ENCODE measurements at places on chromosomes 7 and 10.

DNA sequence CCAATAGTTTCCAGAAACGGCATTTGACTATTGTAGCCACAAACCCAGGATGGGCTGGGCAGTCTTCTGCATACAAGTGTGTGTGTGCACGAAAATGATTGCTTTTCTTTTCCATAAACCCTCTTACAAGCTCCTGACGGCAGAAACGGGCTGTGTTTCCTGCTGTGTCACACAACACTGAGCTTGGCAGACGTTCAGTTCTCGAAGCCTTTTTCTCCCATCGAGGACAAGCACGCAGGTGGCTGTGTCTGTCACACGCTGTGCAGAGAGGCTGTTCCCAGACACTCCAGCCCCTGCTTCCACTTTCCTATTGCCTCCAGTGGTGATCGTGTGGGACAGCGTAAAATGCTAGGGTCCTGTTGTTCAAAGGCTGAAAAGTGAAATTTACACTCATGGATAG lies 32.1 kb downstream of the RBAK start:
- DNase-seq = no peak

- no peak for DNase-seq
These were observed 160.4 kb upstream of the NPVF start for GRCh38 chr7:25388681-25389080.

DNA sequence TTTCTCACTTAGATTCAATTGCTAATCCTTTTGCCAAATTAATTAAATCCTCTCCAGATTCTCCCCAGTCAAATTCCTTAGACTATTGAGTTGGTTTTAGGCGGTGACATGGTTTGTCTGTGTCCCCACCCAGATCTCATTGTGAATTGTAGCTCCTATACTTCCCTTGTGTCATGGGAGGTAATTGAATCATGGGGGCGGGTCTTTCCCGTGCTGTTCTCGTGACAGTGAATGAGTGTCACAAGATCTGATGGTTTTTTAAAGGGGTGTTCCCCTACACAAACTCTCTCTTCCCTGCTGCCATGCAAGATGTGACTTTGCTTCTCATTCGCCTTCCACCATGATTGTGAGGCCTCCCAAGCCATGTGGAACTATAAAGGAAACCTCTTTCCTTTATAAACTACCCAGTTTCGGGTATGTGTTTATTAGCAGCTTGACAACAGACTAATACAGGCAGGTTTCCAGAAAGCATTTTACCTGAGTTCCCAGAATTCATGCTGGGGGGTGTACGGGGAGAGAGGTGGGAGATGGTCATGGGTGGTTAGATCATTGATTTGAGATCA lies 44.7 kb upstream of the GARS1 start:
- no peak for DNase-seq

GRCh38 chr10:10294881-10295529 lies 722.7 kb upstream of the CELF2 start:
- DNase-seq = no peak

- no peak for DNase-seq
These were observed 50.9 kb upstream of the UNC5B start for GRCh38 chr10:71161425-71161824.

GRCh38 chr7:150398965-150399320 lies 19.8 kb downstream of the ZNF775 start:
- no peak for DNase-seq

DNA sequence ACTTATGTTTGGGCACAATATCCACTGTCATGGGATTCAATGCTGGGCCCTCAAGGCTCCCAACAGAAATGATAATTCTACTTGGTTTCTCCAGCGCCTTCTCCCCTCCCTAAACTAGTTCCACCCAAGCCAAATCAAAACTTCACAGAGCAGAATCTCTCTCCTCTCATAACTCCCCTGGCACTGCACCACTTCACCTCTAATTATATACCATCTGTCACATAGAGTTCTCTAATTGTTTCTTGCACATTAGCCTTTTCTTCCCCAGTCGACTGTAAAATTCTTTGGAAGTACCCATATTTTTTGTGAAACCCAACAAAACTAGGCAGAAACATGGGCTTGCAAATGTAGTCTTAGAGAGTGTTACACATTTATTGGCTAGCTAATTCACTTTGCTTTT lies 8.1 kb downstream of the SGMS1 start:
- no peak for DNase-seq

DNA sequence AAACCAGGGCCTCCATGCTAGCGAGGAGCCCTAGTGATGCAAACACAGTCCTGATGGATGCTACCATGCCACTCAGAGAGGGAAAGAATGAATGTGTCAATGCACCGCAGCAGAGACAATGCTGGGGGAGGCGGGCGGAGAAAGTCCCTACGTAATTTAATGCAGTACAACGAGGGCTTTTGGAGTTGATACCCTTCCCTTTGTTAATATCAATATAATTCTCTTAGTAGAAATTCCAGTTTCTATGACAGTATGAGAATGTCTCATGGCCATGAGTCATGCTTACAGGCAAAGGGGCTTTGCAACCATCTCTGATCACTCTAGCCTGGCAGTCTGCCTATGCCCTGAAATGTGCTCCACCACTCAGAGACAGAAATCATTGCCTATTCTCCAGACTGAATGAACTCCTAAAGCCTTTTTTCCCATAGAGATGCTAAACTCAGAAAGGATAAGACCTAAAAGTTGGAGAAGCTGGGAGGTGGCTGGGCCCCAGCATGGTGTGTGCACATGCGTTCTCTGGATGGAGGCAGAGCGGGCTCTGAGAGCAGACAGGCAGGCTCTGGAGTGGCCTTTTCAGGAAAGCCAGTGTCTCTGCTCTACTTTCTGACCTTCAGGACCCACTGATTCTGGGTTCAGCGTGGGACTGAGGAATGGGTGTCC lies 20.3 kb upstream of the GIMAP2 start:
- DNase-seq = no peak

- DNase-seq = no peak
These were observed 36.6 kb downstream of the MICALL2 start for GRCh38 chr7:1422512-1423263.

DNA sequence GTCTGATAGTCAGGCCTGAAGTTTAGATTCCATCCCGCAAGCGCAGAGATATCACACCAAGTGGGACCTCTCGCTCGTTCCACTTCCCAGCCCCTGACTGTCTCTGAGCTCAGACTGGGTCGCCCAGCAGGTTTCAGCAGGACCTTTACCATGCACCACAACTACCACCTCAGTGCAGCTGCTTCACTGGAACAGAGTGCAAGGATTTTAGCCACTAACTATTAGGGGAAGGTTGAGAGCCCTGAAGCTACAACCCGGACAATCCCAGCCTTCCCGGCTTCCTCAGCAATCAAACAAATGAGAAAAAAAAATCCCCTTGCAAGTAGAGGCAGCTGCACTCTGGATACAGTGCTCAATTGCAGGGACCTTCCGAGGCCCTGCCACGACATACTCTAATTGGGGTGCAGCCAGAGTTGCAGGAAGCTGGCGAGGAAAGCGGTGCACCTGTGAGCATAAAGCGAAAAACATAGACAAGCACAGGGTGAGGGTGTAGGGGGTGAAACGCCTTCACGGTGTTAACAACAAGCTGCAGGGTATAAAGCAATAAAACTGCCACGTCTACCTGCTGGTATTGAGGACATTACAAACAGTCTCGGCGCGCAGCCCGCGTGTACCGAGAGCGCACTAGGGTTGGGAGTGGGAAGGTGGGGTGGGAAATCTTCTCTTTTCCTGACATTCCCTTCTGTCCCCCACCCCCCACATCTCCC lies 2.6 kb upstream of the DLX6 start:
- no peak for DNase-seq

DNA sequence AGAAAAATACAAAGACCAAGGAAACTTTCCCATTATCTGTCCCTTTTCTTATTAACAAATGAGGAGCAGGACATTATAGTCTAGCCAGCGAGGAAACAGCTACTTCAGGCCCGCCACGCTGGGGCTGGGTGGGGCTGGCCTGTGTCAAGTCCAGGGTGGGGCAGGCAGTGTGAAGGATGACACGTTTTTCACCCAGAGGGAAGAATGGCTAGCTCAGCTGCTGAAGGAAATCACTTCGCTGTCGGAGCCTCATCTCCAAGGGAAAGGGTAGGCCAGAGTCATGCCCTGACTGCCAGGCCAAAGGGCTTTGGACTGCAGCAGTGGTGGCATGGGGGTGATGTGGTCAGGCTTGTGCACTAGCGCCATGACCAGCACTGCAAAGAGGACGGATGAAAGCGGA lies 24.4 kb downstream of the COL13A1 start:
- no peak for DNase-seq

GRCh38 chr10:97861097-97861750 lies 11.6 kb downstream of the GOLGA7B start:
- no peak for DNase-seq

DNA sequence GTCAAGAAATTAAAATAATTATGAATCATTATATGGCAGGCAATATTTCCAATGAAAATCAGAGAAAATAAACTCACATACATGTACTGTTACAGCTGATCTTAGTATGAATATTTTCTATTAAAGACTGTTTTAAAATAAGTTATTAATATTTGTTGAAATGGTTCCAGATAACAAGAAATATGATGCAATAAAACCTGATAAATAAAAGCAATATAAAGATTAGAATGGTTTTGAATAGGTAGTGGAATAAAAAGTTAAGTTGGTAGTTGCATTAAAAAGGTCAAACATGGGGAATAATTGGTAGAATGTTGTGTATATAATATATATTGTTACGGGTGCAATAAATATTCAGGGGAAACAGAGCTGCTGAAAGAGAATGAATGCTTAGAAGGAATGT lies 52.5 kb downstream of the MEST start:
- no peak for DNase-seq

- no peak for DNase-seq
These were observed 40.0 kb upstream of the FOXL3 start for GRCh38 chr7:249989-250388.

GRCh38 chr7:115812794-115813193 lies 217.8 kb downstream of the TFEC start:
- DNase-seq = no peak

GRCh38 chr7:80659120-80660055 lies 20.9 kb downstream of the CD36 start:
- no peak for DNase-seq

GRCh38 chr7:101211501-101211900 lies 5.9 kb downstream of the PLOD3 start:
- no peak for DNase-seq

GRCh38 chr10:118447478-118448270 lies 105.5 kb upstream of the FAM204A start:
- DNase-seq = no peak

DNA sequence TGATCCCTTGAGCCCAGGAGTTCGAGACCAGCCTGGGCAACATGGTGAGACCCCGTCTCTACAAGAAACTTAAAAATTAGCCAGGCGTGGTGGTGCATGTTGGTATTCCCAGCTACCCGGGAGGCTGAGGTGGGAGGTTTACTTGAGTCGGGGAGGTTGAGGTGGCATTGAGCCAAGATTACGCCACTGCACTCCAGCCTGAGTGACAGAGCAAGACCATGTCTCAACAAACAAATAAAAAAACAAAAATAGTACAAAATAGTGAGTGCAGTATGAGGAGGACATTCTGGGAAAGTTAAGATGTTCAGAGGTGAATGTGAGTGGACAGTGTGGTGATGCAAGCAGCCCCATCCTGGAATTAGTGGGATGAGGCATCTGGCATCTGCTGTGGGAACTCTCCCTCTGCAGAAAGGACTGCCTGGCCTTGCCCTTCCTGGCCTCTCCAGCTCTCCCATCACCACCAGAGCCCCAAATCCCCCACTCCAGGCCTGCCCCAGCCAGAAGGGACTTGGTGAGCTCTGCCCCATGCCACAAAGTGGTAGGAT lies 96.6 kb upstream of the PARD3 start:
- no peak for DNase-seq

DNA sequence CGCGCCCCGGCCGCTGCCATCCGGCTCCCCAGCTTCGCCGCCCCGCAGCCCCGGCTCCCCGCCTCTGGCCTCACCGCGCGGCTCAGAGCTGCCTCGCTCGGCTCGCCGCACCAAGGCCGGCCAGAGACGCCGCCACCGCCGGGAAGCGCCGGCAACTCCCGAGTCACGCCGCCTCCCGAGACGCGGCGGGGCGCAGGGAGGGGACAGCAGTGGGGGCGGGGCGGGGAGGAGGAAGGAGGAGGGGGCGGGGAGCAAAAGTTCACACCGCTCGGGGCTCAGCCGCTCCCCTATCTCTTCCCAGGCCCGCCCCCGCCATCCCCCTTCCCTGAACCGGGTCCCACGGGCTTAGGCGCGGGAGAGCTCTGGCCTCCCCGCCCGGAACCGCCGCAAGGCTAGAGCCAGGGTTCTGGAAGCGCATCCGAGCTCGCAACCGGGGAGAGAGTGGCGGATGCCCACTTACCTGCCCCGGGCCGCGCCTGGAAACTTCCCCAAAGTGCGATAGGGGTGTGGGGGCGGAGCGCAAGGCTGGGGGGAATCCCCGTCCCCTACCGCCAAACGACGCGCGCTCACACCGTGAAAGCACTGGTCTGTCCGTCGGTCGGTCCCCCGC lies 1.0 kb downstream of the CHST15 start:
- DNase-seq = peak; percentile 22

DNA sequence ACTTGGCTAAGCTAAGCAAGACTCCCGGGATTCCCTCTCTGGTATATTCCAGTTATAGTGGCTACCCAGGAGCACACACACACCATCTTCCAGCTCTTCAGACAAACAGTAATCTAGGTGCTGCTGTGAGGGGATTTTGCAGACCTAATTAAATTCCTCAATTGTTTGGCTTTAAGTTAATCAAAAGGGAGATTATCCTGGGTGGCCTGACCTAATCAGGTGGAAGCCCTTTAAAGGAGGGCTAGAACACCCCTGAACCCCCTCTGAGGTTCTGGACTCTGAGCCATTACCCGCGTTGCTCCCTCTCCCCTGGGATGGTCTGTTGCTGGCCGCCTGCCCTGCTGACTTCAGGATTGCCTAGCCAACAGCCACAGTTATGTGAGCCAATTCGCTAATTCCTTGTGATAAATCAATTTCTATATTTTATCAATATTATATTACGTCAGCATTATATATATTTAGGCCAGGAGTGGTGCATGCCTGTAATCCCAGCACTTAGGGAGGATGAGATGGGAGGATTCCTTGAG lies 6.4 kb downstream of the SFXN2 start:
- DNase-seq = no peak

GRCh38 chr7:69436946-69437345 lies 161.3 kb upstream of the AUTS2 start:
- no peak for DNase-seq

- no peak for DNase-seq
These were observed 123.9 kb downstream of the PRKAG2 start for GRCh38 chr7:151752816-151753595.

- no peak for DNase-seq
These were observed 74.9 kb upstream of the COL13A1 start for GRCh38 chr10:69726850-69727249.

- no peak for DNase-seq
These were observed 134.2 kb upstream of the KCNMA1 start for GRCh38 chr10:77771851-77772250.

GRCh38 chr7:25812086-25812850 lies 339.7 kb upstream of the NFE2L3 start:
- DNase-seq = no peak

- DNase-seq = no peak
These were observed 352.6 kb downstream of the PRPF18 start for GRCh38 chr10:13939391-13939790.

DNA sequence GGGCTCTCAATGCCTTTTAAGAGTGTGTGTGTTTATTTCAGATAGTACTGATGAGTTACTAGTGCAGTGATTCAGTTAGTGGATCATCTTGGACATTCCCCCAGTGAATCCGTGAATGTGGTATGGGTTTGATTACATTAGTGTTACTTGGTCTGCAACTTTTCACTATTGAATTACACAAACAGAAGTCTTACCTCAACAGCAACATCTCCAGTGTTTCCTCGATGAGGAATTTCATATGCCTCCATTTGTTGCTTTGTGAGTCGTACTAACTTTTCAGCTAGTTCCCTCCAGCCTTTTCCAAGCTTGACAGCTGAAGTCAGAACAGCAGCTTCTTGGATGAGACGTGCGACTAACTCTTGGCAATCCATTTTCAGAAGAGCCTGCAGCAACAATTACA lies 63.2 kb downstream of the MACC1 start:
- DNase-seq = no peak
